HT-29 (cell line): ENCODE measurements at places on chromosomes 13 and 19. TPM values are rescaled to one million over a fixed set of nuclear protein-coding genes. Genes with fewer than 3 reads are reported as not detected.

KLK12 gene
- 7.3 and 9.1 TPM in 2 replicates for total RNA-seq

OLFM2 gene
- total RNA-seq: not detected in 2 replicates

CYP2A6 gene
- not detected in 2 replicates for total RNA-seq

- no peak for DNase-seq
These were observed 3.0 kb upstream of the IL12RB1 start for GRCh38 chr19:18089726-18090125.

DNA sequence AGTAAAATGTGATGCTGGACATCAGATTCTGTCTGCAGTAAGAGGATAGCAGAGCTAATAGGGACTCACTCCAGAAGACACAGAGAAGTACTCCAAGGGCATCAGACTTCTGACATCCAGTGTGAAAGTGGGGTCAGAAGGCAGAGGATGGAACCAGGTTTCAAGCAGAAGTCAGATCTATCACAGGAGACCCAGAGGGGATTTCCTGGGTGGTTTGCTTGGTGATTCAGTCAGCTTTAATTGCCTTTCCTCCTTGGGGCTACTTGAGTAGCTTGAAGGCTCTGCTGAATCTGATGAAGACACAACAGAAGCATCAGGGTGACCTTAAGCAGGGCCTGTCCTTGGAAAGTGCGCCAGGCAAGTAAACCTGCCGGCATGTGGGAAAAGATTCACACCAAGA is 300.6 kb downstream of the COG6 start:
- DNase-seq: no peak

DNA sequence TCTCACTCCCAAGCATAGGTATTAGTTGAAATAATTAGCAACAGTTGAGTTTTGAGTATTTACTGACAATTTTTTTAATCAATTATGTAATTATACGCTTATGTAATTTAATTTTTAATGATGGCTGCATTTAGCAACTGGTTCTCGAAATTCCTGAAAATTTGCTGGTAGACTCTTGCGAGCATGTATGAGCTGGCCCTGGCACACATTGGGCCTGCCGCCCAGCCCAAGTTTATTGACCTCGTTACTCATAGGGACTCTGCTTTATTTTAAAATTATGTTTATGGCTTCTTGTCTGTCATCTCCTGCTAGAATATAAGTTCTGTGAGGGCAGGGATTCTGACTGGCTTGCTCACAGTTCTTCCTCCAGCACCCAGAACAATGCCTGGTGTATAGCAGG is 6.7 kb downstream of the KLK14 start:
- no peak for DNase-seq

DNA sequence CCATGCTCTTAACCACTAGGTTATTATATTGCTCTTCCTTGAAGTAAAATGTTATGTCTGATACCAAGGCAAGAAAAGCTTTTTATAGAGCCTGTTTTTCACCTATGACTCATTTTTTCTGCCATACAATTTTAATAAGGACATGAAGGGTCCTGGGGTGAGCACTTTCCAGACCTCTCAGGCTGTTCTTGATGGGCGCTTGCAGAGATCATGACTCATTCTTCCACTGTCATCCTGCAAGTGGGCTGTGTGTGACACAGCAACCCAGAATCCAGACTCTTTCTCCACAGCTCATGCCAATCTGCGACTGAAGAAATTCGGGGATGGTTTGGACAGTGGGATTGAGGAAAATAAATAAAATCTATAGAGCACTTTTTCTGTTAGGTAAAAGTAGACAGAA is 506.7 kb upstream of the NBEA start:
- DNase-seq: no peak
